ENCODE measurements at places on chromosomes 7 and 10.

DNA sequence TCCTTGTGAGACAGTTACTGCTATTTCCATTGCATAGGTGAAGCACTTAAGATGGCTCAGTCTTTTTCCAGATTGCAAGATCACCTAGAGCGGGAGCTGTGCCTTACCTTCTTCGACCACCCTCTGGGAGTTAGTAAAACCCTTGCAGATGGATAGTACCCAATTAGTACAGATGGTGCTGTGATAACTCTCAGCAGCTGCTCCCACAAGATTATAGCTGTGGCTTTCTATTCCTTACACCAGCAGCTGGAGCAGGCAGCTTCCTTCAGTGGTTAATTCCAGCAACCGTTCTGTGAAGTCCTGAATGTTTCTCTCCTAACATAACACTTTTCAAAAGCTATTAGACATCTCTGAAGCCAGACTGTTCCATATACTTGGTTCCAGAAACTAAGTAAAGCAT lies 796.8 kb downstream of the XPNPEP1 start:
- no peak for DNase-seq

GRCh38 chr10:103791291-103791690 lies 64.1 kb downstream of the SH3PXD2A start:
- DNase-seq = no peak

DNA sequence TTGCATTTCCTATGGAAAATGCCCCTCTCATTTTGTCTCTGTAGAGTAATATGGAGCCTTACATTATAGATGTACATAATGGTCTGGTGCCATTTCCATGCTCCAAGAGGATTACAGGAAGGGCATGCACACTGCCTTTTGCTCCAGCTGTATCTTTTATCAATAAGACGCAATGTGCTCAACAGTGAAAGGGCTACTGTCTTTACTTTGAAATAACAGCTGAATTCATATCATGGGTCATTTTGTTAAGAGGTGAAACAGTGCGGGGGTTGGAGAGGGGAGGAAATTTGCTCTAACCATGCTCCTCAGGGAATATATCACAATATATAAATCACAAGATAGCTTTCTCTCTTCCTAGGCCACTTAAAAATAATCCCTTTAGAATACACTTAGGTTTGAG lies 77.7 kb downstream of the ICA1 start:
- no peak for DNase-seq

GRCh38 chr10:118835682-118836326 lies 81.0 kb upstream of the CACUL1 start:
- no peak for DNase-seq

GRCh38 chr10:128713874-128714570 lies 587.8 kb upstream of the MKI67 start:
- no peak for DNase-seq

DNA sequence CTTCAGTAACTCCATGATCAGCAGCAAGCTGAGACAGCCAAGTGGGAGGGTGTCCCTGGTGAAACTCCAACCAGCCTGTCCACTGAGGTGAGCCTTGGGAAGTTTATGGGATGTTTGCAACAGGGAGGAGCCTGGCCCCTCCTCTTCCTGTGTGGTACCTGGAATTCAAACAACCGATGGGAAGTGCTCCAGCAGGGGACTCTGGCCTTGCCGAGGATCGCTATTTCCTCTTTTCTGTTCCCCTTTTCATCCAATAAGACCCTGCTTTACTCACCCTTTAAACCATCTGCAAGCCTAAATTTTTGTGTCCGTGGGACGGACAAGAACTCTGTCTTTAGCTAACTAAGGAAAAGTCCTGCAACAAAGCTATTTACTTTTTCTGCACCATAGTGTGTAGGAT lies 491.1 kb upstream of the ZMIZ1 start:
- DNase-seq = no peak

Measured in HS-27A (cell line).